ENCODE measurements at places on chromosomes 12 and 14.
A peak's percentile ranks its signal among the peaks of the same experiment; 100 is the strongest.

- DNase-seq, result no peak
Measured at GRCh38 chr12:85641796-85642195, 194.4 kb downstream of the RASSF9 start.

DNA sequence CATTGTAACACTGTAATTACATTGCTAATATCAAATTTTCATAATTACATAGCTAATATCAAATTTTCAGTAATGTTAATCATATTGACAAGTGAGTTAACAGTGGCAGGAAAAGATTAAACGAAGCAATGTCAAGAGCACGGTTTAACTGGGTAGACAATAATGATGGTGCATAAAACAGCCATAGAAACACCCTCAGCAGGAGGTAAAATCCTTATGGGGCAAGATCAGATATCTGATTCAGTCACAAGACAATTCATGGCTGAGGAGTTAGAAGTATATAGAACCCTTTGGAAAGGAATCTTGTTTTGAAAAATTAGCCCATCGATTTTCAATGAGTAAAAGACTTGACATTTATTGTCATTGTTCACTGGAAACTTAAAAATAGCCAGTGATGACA lies 190.6 kb downstream of the SLC2A13 start:
- DNase-seq, result no peak

DNA sequence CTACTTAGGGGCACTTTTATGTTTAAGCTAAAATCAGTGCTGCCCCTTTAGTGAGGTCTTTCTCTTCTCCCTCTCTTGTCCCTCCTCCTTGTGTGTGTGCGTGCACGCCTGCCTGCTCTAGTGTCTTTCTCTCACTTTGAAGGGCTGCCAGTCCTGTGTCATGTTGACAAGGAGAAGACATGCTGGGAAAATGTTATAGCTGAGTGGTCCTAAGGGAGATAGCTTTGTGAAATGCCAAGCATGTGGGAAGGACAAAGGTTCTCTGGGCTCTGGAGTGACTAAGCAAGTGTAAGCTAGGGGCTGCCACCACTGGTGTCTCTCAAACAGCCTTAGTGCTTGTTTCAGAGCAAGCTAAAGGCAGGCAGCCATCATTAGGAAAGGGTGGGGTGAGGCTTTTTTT lies 108.4 kb downstream of the EMP1 start:
- no peak for DNase-seq

- no peak for DNase-seq
Measured at GRCh38 chr12:6376079-6376869, 911 bp upstream of the SCNN1A start.

DNA sequence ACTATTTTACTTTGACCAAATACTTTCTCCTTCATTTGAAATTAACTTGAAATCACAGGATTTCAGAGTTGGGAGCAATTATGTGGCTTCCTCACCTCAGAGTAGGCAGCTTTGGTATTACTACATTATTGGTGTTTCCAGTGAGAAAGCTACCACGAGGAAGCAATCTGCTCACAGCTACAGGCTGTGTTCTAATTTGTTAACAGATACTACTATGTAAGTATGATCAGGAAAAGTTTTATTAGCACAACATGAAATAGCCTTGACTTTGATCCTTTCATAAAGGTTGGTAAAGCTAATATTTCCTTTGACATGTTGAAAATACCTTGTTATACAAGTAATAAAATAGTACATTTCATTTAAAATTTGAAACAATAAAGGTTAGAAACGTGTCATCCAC lies 30.6 kb downstream of the TAOK3 start:
- DNase-seq, result no peak

GRCh38 chr12:31361730-31362114 lies 35.8 kb upstream of the SINHCAF start:
- no peak for DNase-seq

DNA sequence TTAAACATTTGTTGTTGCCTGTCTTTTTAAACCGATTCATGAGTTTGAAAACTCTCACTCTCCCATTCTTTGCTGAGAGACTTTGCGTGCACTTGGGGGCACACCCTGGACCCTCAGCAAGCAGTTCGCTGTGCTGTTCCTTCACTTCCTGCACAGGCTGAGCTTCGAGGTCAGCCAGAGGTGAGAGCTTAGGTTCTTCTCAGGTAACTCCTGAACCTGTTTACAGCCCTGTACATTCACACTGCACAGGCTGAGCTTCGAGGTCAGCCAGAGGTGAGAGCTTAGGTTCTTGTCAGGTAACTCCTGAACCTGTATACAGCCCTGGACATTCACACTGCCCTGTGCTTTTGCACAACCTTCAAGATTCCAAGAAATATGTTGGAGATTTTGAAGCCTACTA lies 9.8 kb upstream of the CLECL1 start:
- peak; percentile 53 for DNase-seq

DNA sequence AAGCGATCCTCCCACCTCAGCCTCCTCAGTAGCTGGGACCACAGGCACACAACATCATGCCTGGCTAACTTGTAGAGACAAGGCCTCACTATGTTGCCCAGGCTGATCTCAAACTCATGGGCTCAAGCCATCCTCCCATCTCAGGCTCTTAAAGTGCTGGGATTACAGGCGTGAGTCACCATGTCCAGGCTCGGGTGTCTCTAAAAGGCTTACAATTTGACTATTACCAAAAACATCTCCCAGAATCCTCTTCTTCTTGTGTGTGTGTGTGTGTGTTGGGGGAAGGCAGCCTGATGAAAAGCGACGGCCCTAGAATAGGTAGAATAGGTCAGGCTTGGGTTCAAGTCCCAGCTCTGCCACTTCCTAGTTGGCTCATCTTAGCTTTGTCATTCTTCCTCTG lies 16.8 kb downstream of the MSI1 start:
- no peak for DNase-seq

DNA sequence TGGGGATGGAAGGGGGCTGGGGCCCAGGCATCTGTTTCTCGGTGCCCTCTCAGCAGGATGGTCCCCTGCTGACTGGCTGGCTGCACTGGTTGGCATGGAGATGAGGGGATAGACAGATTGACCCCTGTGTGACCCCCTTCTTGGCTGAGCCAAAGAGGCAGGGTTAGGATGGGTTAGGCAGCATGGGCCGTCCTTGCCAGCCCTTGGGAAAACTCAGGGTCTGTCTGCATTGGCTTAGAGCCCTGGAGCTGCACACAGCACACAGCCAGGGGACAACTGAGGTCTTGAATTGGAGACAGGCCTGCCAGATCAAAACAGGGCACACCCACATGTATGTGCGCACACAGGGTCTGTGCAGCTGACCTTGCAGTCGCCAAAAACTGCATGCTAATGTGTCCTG lies 11.2 kb upstream of the LRP1-AS start:
- no peak for DNase-seq

GRCh38 chr12:15830538-15830937 lies 41.4 kb upstream of the EPS8 start:
- DNase-seq, result no peak

DNA sequence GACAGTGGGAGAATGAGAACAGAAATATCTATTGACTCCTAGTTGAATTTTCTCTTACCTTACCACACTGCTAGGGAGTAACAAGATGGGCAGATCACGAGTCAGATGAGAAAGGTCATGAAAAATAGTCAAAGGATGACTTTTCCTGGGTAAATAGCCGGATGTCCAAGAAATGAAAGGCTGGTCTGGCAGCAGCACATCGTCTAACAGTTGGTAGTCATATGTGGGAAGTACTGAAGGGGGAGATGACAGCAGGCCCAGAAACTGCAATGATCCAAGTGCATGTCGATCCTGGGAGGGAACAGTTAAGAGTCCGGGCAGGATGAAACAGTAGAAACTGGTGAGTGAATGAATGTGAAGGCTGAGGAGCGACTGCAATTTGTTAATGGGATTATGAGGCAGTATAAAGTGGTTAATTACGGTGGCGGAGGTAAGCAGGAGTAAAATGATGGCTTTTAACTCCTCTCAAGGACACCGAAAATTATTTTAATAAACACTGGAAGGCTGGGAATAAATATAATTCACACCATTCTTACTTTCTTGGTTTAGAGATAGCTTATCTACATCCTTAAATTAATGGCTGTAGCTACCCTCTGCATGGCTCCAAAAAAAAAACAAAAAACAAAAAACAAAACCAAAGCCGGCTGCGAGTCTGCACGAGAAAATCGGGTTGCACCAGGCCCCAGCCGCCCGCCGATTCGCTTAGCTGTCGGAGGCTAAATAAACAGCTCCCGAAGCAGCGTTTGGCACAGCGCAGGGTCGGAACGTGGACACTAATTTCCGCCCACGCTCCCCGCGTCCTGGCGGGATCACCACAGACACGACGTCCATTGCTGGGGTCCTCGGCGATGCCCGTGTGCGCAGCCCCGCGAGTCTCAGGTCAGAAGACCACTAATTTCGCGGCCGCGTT lies 1.0 kb upstream of the ERC1 start:
- DNase-seq, result peak; percentile 46

DNA sequence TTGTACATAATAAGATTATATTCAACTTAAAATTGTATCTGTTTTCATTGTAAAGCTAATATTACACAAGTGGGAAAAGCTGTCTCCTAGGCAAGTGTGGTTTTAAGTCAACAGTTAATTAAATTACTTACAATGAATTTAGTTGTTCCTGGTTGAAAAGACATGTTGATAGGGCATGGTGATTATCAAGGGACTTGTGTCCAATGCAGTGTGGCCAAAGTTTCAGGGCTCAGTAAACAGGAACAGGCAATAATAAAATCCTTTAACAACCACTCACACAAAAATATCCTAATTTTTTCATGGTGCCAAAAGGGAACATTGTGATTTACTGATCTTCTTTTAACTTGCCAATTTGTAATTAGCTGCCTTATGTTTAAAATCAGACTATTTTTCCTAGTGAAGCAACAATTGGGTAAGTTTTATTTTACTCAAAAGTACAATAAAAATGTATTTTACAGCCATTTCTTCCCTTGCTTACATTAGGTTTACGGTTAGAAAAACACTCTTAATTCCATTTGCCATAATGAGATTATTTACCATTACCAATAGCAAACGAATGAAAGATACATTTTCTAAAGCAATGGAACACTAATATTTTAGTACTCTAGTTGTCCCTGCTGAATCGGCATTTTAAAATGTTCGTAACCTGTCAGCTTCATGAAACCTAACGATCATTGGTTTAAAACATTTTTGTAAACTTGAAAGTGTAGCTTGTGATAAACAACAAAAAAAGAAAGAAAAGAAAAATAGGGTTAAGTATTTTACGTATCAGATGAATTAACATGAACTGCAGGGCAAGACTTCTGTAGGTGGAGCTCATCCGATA lies 1.8 kb upstream of the WNK1 start:
- DNase-seq, result no peak

DNA sequence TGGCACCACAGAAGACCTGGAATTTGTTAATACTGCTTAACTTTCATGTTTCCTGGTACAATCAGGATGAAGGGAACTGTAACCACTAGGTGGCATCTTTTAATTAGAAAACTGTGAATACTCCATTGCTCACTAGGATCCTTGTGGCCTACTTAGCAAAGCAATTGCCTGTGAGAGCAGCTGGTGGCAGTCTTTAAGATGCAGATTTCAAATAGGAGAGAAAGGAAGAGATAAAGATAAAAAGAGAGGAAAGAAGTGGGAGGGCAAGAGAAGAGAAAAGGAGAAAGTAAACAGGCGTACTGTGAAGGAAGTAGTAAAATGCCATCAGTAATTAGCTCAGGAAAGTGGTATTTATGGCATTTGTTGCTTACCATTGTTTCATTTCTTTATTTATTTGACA lies 114.5 kb downstream of the RAD51B start:
- DNase-seq, result peak; percentile 56

Measured in CD4-positive, alpha-beta T cell treated with Interleukin-12 subunit alpha and Interleukin-12 subunit beta, for 1 hour (primary cell).